Sigmoid colon (tissue), 7 donors: ENCODE measurements at places on chromosomes 16 and 17. TPM values are rescaled to one million over a fixed set of nuclear protein-coding genes. Genes with fewer than 3 reads are reported as not detected.

The GNG13 gene
- total RNA-seq = not detected

The SNN gene
- total RNA-seq = 15.3 TPM

The TERB1 gene
- not detected for total RNA-seq

The SLC38A8 gene
- not detected for total RNA-seq

The CA5A gene
- not detected for total RNA-seq

The ZFHX3 gene
- 18.9 TPM for total RNA-seq

The TRPV3 gene
- 0.36 TPM for total RNA-seq

The ABCC6 gene
- 1.7 TPM for total RNA-seq

The HOXB9 gene
- total RNA-seq = not detected

The TMEM220 gene
- 15.2 TPM for total RNA-seq

The BIRC5 gene
- 0.28 TPM for total RNA-seq

The CPNE7 gene
- total RNA-seq = 0.41 TPM

The LRRC75A gene
- 5.7 TPM for total RNA-seq

The GLP2R gene
- 48.1 TPM for total RNA-seq

The NTN1 gene
- 20.3 TPM for total RNA-seq

The HSF5 gene
- under 0.01 TPM for total RNA-seq

The FLII gene
- total RNA-seq = 222 TPM

The TUBB3 gene
- 23.5 TPM for total RNA-seq

The HOXB6 gene
- total RNA-seq = 6.7 TPM

The KRTAP2-3 gene
- total RNA-seq = not detected

The MARCHF10 gene
- 0.71 TPM for total RNA-seq

The KRTAP4-3 gene
- total RNA-seq = not detected

The OTOP3 gene
- total RNA-seq = not detected

The NGFR gene
- total RNA-seq = 15.2 TPM

The GFOD2 gene
- total RNA-seq = 9.4 TPM

The BCL6B gene
- 2.8 TPM for total RNA-seq

The SCN4A gene
- 1.3 TPM for total RNA-seq

The PRSS8 gene
- total RNA-seq = not detected

The ATP2C2 gene
- 2.8 TPM for total RNA-seq

The HOXB7 gene
- total RNA-seq = 6.6 TPM

The TBC1D3H gene
- total RNA-seq = not detected

The PRR35 gene
- total RNA-seq = not detected
